Activated T-helper 1 cell treated with anti-CD3 and anti-CD28 coated beads, Interleukin-12 subunit alpha, Interleukin-12 subunit beta, Interleukin-2, Interleukin-4 antibody, amounts not matched to agents 30 ng/mL and 10 ng/mL and 1 ng/mL, durations not matched to agents 14 hours and 24 hours and 36 hours (primary cell): ENCODE measurements at places on chromosomes 7 and 10.

DNA sequence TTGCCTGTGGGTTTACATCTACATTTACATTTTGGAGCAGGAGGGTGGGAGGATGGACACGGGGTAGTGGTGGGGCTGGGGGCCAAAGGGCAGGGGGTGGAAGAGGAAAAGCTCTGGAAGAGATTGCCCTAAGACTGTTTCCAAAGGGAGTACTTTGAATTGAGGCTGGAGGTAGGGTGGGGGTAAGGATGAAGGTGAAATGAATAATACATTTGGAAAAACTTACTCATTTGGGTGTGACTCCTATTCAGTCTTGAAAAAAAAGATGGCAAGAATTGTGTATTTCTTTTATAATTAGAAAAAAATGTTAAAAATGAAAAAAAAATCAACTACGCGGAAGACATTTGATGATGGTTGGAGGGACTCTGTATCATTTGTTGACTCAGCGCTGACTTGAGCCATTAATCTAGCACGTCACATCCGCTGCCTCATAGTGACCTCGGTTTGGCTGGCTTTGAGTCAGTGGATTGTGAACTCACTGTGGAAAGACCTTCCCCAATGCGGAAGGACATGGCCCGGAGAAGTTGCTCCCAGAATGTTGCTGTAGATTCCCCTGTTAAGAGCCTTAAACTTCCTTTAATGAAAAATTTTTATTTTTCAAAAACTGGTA lies 2.8 kb downstream of the FAM180A start:
- H3K27ac ChIP-seq, result no peak overlapping the region
- peaks cover 4% of the 10 kb centered on the region for H3K27me3 ChIP-seq
- DNase-seq, result no peak
- no peaks in the 10 kb centered on the region for H3K36me3 ChIP-seq

GRCh38 chr10:29239569-29240472 lies 49.0 kb upstream of the LYZL1 start:
- H3K27ac ChIP-seq, result no peak overlapping the region
- no peak overlapping the region for H3K4me3 ChIP-seq

- H3K27ac ChIP-seq, result no peak overlapping the region
- H3K4me3 ChIP-seq, result no peak overlapping the region
- peaks cover 7% of the 10 kb centered on the region for H3K27me3 ChIP-seq
- no peaks in the 10 kb centered on the region for H3K4me1 ChIP-seq
- no peaks in the 10 kb centered on the region for H3K36me3 ChIP-seq
Observed at GRCh38 chr7:142595816-142596516, 153.3 kb upstream of the PRSS1 start.

DNA sequence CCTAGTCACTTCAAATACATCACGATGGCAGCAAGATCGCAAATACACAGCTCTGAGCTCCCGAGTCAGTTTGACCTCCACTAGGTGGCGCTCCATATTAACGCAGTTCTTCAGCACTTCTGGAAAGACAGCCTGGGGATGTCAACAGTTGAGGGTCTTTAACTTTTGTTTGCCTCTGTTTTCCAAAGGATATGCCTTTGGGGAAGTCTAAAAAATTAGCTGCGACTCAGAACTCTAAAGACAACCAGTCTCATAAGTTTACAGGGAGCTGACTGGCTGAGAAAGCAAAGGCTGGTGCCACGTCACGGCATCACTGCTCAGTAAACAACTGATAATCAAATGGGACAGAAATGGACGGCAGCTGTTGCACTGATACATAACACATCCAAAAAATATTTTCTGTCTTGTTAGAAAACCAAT lies 458.8 kb downstream of the SORCS1 start:
- no peak overlapping the region for H3K4me3 ChIP-seq
- H3K27me3 ChIP-seq, result no peaks in the 10 kb centered on the region
- no peaks in the 10 kb centered on the region for H3K4me1 ChIP-seq
